Astrocyte of the spinal cord (primary cell): ENCODE measurements at places on chromosomes 12 and 14.

DNA sequence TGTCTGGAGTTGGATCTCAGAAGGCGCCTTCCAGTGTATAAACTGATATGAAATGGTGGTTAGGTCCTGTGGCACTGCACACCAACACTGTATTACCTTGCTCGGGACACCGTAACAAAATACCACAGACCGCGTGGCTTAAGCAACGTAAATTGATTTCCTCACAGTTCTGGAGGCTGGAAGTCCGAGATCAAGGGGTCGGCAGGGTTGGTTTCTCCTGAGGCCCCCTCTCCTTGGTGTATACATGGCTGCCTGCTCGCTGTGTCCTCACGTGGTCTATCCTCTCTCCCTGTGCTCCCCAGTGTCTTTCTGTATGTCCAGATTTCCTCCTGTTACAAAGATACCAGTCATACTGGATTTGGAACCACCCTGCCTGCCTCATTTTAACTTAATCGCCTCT, 128.4 kb downstream of the FBXL14 start:
- no peak for DNase-seq

DNA sequence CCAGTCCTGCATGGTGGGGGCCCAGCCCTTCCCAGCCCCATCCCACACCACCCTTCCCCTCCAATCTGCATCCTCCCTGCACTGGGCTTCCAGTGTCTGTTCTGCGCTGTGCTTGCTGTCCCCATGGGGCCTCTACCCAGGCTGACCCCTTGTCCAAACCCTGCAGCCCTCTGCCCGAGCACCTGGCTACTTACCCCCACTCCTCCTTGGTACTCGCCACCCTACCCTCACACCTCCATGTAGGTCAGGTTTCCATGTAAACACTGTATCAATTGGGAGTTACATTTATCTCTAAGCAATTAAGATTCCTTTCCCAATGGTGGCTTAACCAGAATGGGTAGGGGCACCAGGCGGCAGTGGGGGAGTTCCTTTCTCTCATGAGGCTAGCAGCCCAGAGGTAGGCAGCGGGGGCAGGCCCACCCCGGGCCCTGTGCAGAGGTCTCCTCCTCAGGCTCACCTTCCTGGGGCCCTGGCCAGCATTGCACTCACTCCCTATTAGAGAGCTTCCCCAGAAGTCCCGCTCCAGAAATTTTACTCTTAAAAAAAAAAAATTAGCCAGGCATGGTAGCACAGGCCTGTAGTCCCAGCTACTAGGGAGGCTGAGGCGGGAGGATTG, 76.6 kb upstream of the CCND2 start:
- no peak for DNase-seq

GRCh38 chr14:92407410-92407809, 84.4 kb downstream of the SLC24A4 start:
- no peak for DNase-seq

- DNase-seq: no peak
These were observed 12.4 kb downstream of the SLCO1B3 start for GRCh38 chr12:20822925-20823324.

DNA sequence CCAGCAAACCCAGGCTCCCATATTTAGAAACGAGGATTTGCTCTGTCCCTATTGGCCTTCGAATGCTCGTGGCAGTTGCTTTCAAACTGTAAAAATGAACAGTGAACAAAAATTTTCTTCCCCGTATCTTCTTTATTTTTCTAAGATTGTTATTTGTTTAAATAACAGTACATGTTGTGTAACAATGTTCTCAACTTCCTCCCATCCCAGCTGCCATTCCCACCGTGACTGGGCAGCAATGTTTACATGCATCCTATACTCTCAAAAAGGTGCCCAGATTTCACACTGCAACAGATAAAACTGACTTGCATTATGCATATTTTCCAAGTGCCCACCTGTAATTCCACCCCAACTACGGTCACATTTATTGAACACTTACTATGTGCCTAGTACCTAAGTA, 12.8 kb downstream of the VCPKMT start:
- DNase-seq: no peak

- DNase-seq: no peak
These were observed 229.4 kb upstream of the RGS6 start for GRCh38 chr14:71702786-71703185.

DNA sequence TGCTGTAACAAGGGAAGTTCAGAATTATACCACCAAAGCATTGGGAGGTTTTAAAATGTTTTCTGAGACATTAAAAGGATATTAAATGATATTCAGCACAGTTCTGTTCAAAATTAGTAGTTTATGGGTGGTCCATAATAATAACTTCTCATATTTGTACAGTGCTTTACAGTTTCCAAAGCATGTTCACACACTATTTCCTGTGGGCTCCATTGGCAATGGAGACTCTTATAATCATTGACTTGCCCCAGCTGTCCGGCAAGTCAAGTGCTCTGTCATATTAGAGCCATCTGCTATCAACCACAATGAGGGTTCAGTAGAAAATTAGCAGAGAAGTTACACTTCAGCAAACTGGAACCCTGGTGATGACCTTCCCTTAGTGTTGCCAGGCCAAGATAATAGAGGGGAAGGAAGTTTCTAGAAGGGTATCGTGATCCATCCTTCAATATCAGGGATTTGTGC, 526.6 kb upstream of the CCDC196 start:
- no peak for DNase-seq

GRCh38 chr14:33103489-33103888, 164.8 kb downstream of the NPAS3 start:
- DNase-seq: no peak

DNA sequence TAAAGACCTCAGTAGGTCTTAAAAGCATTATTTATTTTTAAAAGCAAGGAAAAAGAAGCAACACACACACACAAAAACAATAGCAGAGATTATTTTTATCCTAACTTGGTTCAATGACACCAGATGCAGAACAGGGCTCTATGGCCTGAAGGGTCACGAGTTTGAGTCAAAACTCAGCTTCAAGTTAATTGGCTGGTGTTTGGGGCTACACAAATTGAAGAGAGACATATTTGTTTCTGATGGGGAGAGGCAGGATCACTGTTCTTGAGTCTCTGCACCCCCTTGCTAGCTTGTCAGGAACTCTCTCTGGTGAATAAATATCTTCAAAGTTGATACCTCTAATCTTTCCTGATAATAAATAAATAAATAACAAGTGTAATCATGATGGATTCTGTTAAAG, 466.1 kb downstream of the PRKD1 start:
- DNase-seq: no peak

GRCh38 chr14:67704484-67705089, 2.9 kb downstream of the RDH12 start:
- peak; percentile 53 for DNase-seq

GRCh38 chr12:79673354-79673753, 17.4 kb downstream of the PAWR start:
- no peak for DNase-seq

- peak; percentile 18 for DNase-seq
These were observed 1.9 kb downstream of the PPP1R3E start for GRCh38 chr14:23300687-23301223.

GRCh38 chr12:24328261-24328660, 378.8 kb upstream of the SOX5 start:
- no peak for DNase-seq

- no peak for DNase-seq
These were observed 468.1 kb downstream of the NPAS3 start for GRCh38 chr14:33406766-33407165.

- no peak for DNase-seq
These were observed 57.2 kb upstream of the JDP2 start for GRCh38 chr14:75370416-75371205.

- DNase-seq: peak; percentile 84
These were observed 3.4 kb downstream of the ACTN1 start for GRCh38 chr14:68975667-68976066.

GRCh38 chr12:56216461-56216860, 5.3 kb downstream of the RNF41 start:
- DNase-seq: no peak

GRCh38 chr14:77605392-77605972, 11.0 kb downstream of the SPTLC2 start:
- no peak for DNase-seq

DNA sequence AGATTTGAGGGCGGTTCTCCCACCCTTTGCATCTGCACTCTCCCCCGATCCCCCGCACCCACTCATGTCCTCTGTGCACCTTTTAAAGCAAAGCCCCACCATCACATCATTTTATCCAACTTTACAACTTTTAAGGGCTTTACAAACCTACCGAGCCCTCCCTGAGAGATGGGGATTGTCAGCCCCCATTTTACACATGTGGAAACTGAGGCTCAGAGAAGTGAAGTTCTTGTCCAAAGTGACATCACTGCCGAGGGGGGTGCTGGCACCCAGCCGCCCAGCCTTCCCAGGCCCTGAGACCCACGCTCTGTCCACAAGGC, 334.2 kb downstream of the MED13L start:
- no peak for DNase-seq

GRCh38 chr14:50350975-50351374, 38.9 kb downstream of the DMAC2L start:
- DNase-seq: peak; percentile 31

- peak; percentile 44 for DNase-seq
These were observed 2.6 kb upstream of the TAMALIN start for GRCh38 chr12:52004042-52004648.

GRCh38 chr14:21735639-21736307, 62.2 kb upstream of the OR4E1 start:
- DNase-seq: no peak

GRCh38 chr12:105317942-105318621, 12.4 kb upstream of the C12orf75 start:
- peak; percentile 14 for DNase-seq

GRCh38 chr14:24145690-24146452, 539 bp downstream of the PSME2 start:
- DNase-seq: no peak
